ENCODE measurements at places on chromosomes 3 and 15.

DNA sequence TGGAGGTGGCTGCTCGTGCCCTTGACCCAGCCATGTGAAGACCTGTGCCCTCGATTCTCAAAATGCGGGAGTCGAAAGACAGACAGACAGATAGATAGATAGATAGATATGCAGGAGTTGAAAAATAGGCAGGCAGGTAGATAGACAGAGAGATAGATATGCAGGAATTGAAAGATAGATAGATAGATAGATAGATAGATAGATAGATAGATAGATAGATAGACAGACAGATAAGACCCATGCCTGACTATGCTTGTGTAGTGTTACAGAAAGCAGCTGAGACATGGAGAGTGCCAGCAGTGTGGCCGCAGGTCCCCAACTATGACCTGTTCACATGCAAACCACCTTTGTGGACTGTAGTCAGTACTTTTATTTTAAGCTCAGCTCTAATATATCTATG, 17.2 kb downstream of the GPD1L start:
- no peak for DNase-seq

DNA sequence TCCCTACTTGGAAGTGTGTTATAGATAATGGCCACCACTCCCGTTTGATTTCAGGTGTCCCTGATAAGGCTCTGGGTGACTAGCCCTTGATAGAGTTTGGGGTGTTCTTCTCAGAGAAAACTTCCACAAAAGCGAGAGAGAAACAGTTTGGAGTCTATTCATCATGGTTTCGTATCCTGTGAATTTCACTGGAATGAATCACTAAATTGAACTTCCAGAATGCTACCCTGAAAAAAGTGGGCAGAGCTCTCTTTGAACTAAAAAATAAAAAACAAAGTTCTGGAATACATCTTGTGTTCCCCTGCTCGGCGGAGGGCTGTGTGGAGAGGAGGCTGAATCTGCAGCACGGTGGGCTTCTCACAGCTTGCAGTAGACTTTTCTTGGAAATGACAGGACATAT, 52.8 kb upstream of the FAM98B start:
- peak; percentile 70 for DNase-seq

- peak; percentile 63 for DNase-seq
Observed at GRCh38 chr3:107432013-107432515, 54.8 kb downstream of the CCDC54 start.

GRCh38 chr3:152030320-152030719, 156.9 kb downstream of the SUCNR1 start:
- no peak for DNase-seq

DNA sequence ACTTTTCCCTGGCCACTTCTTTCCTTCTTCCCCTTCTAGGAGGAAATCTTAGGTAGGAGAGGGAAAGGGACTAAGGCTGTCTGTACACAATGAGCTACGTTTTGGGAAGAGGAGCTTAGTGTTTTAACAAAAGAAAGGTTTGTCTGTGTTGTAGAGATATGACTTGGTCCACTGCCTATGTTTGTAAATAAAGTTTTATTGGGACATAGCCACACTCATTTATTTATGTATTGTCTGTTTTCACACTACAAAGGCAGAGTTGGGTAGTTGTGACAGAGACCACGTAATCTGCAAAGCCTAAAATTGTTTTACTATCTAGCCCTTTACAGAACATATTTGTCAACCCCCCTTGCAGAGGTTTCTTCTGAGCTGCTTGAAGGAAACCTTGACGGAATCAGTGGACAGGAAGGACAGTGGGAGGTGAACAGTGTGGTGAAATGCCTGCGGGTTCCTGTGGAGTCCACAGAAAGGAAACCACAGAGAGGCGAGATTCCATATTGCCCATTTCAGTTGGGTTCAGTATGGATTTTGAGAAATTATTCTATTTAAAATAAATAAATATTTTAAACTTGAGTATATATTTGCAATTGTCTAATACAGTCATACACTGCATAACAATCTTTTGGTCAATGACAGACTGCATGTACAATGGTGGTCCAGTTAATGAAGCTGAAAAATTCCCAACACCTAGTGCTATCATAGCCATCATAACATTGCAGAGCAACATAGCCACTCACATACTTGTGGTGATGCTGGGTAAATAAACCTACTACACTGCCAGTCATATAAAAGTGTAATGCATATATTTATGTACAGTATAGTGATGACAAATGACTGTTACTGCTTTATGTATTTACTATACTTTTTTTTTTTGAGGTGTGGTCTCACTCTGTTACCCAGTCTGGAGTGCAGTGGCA, 157.9 kb upstream of the NUDT16 start:
- no peak for DNase-seq

All from GM23248 (cell line).